ENCODE measurements at places on chromosomes 4 and X.

DNA sequence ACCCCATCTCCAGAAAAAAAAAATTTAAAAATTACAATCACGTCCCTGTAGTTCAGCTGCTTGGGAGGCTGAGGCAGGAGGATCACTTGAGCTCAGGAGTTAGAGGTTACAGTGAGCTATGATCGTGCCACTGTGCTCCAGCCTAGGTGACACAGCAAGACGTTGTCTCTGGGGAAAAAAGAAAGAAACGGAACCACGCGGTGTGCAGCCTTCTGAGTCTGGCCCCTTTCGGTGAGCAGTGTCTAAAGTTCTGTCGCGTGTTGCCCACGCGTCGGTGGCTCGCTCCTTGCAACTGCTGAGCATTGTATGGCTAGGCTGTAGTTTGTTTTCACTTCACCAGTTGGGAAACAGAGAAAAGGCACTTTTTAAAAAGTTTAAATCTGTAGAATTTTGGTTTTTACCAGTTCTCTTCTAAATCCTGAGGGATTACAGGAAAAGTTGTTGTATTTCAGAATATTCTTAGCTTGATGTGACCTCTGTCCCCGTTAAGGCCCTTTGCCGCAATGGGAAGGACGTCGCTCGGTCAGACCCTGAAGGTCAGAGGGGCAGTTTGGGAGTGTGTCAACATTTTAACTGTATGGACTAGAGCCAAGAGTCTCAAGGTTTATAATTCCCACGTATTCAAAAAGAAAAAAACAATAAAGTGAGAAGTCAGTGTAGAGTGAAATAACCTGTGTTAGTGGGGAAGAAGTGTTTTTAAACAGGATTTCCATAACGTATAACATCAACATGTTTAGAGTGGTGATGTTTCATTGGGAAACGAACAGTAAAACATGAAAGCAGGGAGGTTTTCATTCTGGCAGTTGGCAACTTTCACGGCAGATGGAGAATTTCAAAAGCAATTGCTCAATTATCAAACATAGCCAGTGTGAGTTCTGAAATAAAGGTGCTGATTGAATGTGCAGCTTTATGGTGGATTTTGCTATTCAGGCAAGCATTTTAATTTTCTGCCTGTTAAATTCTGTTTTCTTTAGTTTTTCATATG, 45.8 kb upstream of the MSANTD1 start:
- no peak for DNase-seq

- peak; percentile 79 for DNase-seq
These were observed 199.9 kb upstream of the ATP6AP2 start for GRCh38 chrX:40380655-40381488.

DNA sequence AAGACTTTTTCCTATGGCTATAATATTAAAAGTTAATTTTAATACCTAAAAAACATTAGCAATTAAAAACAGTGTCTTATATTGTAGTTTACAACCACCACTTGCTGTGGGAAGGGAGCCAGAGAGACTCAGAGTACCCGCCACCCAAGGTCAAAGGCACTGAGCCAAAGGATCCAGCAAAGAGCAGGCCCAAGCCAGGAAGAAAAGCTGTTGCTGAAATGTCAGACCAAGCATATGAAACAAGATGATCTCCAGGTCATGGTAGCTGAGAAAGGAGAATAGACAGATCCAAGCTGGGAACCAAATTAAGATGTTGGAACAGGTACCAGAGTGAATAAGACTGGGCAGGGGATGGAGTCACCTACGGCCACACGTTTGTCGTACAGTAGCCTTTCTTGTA, 18.8 kb upstream of the ATOH1 start:
- DNase-seq: no peak

DNA sequence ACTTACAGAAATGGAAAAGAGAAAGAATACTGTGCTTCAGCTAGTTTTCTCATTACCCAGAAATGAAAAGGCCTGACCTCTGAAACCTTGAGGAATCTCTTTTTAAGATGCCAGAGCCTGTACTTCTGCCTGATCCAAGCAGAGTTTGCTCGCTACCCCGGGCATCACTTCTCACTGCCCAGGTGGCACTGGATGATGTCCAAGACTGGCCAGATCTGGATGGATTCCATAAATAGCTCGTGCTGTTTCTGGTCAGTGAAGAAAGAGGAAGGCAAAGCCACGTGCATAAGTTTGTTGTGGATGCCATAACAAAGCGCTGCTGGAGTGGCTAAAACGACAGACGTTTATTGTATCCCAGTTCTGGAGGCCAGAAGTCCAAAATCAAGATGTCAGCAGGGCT, 133.5 kb downstream of the TBL1X start:
- DNase-seq: no peak

GRCh38 chrX:132842460-132843238, 115.8 kb downstream of the HS6ST2 start:
- no peak for DNase-seq

DNA sequence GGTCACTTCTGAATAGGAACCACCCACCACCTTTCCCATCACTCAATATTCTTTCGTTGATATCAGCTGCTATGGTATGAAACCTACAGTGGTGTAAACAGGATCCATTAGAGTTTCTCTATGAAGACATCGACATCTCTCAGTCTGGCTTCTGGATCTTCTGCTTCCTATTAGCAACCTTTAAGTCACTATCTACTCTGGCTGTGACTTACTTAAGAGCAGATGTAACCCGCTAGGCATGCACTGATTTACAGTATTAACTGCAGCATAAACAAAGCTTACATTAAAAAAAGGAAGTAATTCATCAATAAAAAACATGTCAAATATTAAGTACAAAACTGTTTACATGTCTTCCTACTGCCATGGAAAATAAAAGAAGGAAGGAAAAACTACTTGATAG, 96.4 kb downstream of the ANAPC10 start:
- no peak for DNase-seq

- DNase-seq: peak; percentile 7
These were observed 5.3 kb upstream of the FGA start for GRCh38 chr4:154595807-154596206.

DNA sequence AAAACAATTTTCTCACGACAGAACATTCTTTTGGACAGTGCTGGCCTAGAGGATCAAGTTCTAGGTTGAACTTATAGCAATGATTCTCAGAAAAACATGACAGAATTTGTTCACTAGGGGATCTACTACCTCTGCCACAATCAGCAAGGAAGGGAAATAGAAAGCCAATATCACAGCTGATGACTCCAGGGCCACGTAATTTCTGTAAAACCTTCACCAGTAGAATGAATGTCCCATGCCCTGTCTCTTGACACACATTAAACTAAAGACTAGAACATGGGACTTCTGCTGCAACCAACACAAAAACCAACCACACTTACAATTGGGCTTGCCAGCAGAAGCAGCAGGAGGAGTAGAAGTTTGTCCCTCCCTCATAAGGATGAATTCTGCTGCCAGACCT, 86.0 kb upstream of the NPFFR2 start:
- DNase-seq: no peak

DNA sequence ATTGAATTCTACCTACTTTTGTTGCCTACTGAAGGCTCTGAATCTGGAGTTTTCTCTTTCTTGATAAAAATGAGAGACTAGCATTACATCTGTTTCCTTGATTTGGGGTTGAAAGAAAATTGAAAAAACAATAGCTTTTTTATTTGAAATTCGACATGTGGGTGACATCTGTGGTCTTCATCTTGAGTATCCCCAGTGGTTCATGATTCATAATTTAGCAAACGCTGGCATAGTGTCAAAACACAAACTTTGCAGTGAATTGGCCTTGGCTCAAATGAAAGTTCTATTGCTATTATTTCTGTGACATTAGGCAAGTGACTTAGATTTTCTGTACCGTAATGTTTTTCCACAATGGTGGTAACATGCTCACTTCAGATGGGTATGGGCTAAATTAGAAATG, 747.6 kb downstream of the PCDH7 start:
- no peak for DNase-seq

DNA sequence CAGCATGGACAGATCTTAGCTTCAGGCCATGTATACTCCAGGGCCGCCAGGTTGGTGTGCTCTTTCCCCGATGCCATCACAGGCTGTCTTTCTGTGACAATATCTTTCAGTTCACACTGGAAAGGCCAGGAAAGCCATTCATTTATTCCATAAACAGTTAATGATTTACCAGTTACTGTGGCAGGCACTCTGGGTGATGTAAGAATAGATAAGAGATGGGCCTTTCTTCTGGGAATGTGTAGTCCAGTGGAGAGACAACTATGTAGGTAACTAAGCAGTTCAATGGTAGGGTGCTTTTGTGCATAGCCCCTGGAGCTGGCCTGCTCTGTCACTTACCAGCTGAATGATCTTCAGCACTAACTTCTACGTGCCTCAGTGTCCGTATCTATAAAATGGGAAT, 46.3 kb upstream of the LEF1 start:
- no peak for DNase-seq

GRCh38 chrX:120357186-120357585, 4.7 kb upstream of the ATP1B4 start:
- peak; percentile 21 for DNase-seq

DNA sequence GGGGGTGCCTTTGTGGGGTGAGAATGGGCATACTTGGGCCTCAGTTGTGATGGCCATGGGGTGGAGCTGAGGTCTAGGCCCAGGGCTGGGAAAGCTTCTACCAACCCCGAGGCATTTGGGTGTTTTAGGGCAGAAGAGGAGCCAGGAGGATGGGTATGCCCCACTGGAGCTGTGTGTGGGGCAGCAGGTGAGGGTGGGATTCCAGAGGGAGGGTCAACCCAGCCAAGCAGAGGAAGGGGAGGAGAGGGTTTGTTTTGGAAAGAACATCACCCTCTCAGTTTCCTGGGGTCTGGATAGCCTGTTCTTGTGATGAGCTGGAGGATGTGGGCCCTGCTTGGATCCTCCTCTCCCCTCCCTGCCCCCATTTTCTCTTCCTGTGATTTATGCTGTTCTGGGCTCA, 620 bp downstream of the IL9R start:
- no peak for DNase-seq

DNA sequence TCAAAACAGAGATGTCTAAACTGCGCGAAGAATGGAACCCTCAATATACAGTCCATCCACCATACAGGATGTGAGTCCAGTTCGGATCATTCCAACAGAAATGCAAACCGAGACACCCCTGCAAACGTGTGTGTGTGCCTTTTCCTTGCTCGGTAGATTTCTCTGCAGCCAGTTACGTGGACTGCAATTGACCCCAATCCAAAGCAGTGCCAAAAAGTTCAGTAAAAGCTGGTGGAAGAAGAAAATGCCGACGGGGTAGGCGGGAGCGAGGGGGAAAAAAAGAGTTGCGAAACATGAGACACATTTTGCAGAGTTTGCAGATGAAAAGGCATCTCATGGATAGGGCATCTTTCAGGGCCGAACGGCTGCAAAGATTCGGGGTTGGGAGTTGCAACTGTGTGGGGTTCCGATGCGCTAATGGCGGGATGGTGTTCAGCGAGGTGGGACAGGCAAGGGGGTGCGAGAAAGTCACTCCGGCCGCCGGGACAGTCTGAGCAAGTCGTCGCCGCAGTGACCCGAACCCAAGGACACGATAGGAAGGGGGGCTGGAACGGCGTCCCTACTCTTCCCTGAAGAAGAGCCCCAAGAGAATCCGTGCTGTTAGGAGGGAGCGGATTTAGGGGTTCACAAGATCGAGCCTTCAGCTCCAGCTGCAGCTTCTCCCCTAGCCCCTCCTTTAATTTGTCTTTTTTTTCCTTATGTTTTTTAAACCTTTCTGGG, 3.8 kb downstream of the PHOX2B start:
- DNase-seq: no peak

DNA sequence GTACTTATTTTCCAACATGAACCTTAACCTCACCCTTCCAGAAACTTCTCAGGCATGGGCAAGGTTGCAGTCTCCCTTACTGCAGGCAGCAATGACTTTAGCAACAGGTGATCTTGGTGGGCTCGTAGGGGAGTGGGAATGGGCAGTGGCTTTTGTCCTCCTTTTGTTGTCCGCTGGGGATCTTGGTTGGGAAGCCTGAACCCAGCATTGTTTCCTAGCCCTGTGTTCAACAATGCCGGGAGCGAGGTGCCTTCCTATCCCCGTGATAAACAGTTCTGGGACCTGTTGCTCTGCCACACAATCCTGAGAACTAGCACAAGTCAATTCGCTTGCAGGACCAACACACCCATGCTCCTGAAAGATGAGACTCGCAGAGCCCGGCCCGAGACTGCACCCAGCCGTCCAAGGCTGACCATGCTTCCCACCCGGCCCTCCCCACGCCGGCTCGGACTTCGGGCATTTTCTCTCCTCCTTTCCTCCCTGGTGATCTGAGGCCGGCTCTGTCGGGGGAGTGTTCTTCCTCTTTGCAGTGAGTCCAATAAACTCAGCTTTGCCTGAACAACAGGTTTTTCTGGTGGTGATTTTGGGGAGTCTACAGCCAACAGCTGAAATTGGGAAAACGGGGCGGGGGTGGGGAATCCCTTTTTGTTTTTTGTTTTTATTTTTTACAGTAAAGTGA, 20.2 kb downstream of the IRAK1 start:
- no peak for DNase-seq

GRCh38 chr4:76821641-76822040, 76.3 kb downstream of the SOWAHB start:
- no peak for DNase-seq

- no peak for DNase-seq
These were observed 36.7 kb downstream of the FGFRL1 start for GRCh38 chr4:1047976-1048772.

GRCh38 chr4:11698846-11699590, 270.3 kb upstream of the HS3ST1 start:
- peak; percentile 60 for DNase-seq

DNA sequence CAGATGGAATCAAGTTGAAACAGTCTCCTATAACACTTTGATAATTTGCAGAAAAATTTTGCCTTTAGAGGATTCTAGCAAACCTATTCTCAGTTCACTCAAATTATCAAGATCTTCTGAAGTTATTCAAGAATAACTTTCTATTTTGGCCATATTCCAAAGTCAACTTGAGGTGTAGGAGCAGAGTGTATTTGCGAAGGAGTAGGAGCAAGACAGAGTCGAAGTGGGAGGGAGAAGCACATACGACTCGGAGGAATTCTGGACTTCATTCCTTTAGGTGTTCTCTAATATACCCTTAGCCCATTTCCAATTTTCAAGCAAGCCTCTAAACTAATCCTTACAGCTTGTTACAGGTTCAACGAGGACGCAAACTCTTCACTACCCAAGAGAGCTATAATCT, 252.9 kb downstream of the GPM6A start:
- no peak for DNase-seq

DNA sequence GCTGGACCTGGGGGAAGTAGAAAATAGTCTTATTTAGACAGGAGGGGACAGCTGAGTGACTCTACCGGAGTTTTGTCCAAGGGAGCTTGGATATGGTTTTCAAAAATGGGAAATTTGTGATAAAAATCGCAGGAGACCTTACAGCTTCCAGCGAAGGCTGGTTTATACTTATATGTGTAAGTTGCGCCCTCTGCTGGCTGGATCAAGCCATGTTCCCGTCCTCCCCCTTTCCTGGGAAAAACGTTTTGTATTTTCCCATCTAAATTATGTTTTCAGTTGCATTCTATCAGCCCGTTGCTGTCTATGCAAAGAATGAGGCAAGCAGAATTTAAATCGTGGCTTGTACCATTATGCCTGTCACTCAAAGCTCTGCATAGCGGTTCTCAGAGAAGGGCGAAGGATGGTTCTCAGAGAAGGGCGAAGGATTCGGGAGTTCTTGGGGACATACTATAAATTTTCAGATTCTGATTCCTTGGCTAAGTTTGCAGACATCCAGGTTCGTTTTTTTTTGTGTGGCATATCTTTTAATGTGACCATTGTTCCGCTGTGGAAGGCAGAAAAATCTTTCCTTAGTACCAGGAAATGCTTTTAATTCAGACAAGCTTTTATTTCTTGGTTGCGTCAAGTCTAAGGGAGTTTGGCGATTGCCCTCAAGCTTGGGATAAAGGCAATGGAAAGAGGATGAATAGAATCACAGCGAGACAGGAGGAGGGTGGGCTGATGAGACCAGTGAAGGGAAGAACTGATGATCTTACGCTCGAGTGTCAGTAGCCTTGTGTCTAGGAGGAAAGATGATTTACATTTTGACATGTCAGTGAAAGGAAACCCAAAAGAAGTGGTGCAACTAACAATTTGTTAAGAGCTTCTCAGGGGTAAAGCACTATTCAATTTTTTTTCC, 128.5 kb upstream of the ARX start:
- peak; percentile 65 for DNase-seq
